ENCODE measurements at places on chromosomes 4 and X.

DNA sequence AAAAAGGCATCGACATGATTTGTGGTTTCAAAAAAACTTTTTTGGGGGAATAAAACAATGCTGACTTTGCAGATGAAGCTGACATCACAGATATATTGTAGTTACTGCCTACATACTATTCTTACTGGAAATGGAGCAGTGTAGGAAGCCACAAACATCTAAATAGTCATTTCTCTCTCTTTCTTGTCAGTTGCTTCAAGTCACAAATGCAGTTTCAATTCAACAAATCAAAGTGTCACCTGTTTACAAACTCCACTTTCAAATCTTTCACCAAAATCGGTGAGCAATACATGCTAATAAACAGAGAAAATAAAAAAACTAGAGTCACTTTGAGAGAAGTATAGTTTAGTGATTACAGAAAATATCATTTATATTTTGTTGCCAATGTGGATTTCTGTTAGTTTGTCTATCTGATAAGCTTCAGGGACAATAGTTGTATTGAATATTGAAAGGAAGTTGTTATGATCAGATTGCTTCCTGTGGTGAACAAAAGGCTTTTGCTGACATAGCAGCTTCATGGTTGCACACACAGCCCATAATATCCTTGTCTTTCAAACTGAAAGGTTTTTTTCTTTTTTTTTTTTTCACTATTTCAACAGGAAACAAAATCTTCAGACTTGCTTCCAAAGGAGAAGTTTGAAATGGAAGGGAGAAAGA lies 49.7 kb upstream of the PTPN13 start:
- DNase-seq = no peak

- DNase-seq = no peak
Observed at GRCh38 chr4:55186123-55186522, 60.7 kb upstream of the KDR start.

- DNase-seq = no peak
Observed at GRCh38 chrX:153478746-153479145, 8.4 kb upstream of the HAUS7 start.

- no peak for DNase-seq
Observed at GRCh38 chr4:59058543-59058942, 1948.4 kb upstream of the IGFBP7 start.

- no peak for DNase-seq
Observed at GRCh38 chrX:10773318-10773717, 152.9 kb upstream of the MID1 start.

GRCh38 chrX:115560978-115561604 lies at the start of gene PLS3:
Gene PLS3 (plus strand): TSS chrX:115561174. CDS start chrX:115610251, 49,077 bp downstream.
- DNase-seq = peak; percentile 67

DNA sequence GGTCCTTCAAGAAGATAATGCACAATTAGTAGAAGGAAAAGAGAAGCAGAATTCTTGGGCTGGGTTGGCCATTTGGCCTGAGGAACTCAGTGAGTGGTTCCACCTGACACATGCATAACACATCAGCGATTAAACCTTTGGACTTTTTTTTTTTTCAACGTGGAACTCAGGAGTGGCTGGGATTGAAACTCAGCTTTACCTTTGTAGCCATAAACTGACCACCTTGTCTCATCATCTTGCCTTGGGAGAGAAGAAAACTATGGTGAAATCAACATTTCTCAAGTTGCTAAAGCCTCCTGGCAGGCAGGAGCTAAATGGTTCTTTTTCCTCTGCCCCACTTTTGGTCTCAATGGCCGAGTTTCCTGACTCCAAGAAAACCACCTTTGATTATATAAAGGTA lies 16.3 kb downstream of the PTTG2 start:
- DNase-seq = no peak

DNA sequence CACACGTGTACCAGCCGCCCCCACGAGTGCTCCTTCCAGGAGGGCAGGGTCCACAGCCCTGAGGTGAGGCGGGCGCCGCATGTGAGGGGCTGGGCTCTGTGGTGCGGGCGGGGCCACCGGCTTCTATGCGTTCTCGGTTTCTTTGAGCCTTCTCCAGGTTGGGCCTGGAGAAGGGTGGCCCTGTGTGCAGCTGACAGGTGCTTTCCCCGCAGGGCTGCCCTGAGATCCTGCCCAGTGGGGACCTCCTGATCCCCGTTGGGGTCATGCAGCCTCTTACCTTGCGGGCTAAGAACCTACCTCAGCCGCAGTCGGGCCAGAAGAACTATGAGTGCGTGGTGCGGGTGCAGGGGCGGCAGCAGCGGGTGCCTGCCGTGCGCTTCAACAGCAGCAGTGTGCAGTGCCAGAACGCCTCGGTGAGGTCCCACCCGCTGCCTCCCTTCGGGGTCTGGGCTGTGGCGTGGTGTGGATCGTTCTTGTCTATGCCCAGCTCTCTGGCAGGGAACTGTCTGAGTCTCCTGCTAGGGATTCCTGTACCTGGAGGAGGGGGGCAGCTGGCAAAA lies 6.8 kb downstream of the PLXNA3 start:
- DNase-seq = no peak

DNA sequence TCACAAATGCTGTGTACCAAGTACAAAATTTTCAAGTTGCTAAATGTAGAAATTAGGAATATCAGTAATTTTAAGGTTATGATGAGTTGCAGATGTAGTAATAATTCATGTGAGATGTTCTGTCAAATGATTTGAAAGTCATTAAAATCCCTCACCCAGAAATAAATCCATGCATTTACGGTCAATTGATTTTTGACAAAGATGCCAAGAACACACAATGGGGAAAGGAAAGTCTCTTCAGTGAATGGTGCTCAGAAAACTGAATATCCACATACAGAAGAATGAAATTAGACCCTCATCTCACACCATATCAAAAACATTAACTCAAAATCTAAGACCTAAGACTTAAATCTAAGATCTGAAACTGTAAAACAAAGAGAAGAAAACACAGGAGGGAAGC lies 12.9 kb upstream of the BMPR1B start:
- no peak for DNase-seq

DNA sequence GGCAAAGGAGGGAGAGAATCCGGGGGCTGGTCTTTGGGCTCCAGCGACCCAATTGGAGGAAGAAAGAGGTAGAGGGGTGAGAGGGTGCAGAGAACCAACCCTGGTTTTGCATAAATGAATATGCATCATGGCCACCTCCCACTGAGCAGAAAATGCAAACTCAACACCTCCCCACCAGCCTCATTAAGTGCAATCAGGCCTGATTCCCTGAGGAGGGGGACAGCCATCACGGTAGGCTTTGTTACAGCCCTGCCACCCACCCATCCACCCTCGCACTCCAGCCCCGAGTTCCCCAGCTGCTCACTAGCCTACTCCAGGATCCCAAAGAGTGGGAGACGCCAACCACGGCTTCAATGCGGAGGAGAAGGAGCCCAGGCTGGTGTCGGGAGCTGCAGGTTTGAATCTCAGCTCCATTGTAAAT lies 48.3 kb upstream of the MAN2B2 start:
- DNase-seq = no peak

DNA sequence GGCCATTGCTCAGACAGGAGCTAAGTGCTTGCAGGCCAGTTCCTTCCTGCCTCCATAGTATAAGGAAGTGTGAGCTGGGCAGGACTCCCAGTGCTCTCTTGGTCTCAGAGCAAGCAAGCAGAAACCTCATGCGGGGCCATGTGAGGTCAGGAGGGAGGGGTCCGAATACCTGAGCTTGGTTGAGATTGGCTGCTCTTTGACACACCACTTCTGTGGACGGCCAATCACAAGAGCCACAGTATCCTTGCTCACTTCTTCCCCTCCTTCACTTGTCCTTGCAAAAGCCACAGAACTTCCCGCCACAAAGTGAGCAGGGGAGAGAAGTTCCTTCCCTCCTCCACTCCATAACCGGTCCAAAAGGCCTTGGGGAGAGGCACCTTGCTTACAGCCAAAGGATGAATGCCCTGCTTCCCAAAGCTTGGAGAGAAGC lies 56.7 kb downstream of the PRPS1 start:
- no peak for DNase-seq

- DNase-seq = no peak
Observed at GRCh38 chrX:8272821-8273220, 101.8 kb upstream of the VCX2 start.

GRCh38 chr4:3445829-3446545 lies 4.2 kb downstream of the HGFAC start:
- DNase-seq = no peak

DNA sequence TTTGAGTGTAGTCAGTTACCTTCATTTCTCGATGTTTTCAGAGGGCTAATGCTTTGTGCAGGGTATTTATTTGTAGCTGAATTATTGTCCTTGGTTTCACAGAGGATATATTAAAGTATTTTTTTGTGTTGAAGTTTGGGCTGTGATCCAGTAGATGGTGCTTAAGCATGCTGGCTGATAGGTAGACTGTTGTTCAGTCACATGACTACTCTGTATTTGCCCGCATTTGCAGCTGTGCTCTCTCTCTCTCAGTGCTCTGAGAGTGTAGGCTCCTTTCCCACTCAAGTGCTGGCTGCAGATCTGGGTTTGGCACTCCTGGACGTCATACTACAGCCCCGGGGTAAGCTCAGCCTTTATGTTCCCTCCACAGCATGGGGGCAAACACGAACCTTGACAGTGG lies 21.7 kb downstream of the RAB40AL start:
- DNase-seq = peak; percentile 5

DNA sequence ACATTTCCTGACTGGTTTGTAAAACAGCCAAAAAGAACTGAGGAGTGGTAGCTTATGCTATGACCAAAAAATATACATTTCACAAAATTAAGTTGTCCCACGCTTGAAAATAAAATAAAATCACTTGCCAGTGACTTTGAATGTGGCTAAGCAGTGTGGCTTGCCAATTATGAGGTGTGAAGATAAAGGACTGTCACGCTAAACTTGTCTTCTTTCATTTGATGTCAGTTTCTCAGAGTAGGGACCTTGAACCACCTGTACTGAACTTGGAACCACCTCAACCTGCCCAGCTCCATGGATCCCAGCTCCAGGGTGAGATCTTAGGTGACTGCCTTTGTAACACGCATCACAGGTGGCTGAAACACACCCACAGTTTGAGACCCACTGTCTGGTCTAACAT lies 113.7 kb upstream of the TBL1X start:
- no peak for DNase-seq

DNA sequence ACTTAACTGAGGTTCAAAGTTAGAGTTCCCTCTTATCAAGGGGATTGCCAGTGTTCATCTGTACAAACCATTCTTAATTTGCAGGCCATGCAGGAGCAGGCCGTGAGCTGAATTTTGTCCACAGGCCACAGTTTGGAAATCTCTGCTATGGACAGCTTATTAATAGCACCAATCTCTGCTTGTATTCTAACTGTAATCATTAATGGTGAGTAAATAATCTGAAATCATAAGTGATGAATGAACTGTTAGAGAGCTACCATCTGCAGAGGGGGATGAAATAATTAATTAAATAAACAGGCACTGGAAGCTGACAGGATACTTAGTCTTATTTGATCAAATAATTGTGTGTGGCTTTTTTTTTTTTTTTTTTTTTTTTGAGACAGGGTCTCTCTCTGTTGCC lies 48.5 kb upstream of the PDLIM3 start:
- DNase-seq = no peak

Measured in DMS79 treated with DMSO at 0.1 percent for 48 hours (cell line).